ENCODE measurements at places on chromosomes 7 and 10.

GRCh38 chr10:30038781-30039536 lies 20.4 kb downstream of the JCAD start:
- DNase-seq = no peak

GRCh38 chr7:50283731-50284130 lies 20.8 kb upstream of the IKZF1 start:
- no peak for DNase-seq

- no peak for DNase-seq
Measured at GRCh38 chr10:49738616-49739360, 23.3 kb downstream of the OGDHL start.

DNA sequence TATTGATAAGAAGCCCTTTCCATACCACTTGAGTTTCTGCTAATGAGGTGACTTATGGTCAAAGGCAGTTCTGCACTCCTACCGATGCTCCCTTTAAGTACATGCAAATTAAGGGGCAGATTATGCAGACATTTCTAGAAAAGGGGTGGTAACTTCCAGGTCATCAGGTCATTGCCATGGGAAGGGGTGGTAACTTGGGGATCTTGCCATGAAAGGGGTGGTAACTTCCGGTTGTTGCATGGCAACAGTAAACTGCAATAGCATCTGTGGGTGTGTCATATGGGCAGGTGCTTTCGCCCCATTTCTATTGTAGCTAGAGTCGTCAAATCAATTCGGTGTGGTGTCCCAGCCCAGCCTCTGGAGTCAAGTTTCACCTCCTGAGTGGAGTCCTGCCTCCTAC lies 150.9 kb downstream of the UBE2H start:
- DNase-seq = no peak

DNA sequence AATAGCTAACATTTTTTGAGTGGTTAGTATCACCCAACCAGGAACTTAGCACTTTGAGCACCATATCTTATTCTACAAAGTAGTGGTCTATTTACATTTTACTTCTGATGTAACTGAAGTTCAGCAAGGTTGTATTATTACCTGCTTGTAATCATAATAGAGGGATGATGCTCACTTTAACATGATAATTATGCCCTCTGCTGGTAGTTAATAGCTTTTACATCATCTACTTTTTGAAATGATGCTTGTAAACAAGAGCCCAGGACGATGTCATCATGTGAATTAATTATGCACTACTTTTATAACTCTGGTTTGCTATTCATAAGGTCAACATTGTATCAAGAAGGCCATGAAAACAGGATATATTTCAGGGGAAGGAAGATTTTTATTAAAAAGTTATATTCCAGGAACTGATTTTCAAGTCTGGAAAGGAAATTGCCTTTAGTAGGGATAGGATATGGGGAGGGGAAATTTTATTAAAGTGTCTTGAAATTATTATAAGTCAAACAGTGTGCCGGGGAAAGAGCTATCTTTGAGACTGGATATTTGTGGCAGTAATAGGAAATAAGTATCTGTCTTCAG lies 80.3 kb upstream of the SCIN start:
- no peak for DNase-seq

- DNase-seq = no peak
Measured at GRCh38 chr7:96789914-96790313, 80.3 kb upstream of the SEM1 start.

DNA sequence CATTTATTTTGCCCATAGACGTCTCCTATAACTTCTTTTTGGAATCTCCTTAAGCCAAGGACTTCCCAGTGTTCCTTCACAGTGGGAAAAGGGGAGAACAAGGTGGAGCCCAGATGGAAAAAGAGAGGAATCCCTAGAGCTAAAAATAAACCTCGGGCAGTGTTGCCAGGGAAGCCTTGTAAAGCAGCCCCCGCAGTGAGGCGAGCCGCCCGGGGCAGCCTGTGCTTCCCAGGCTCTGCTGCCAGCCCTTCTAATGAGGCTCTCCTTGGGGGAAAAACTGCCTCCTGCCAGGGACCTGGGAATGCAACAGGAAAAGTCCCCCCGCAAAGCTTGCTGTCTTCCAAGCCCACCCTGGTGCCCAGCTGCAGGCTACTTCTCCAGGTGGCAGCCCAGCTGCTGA lies 71.7 kb downstream of the SH3PXD2A start:
- no peak for DNase-seq

DNA sequence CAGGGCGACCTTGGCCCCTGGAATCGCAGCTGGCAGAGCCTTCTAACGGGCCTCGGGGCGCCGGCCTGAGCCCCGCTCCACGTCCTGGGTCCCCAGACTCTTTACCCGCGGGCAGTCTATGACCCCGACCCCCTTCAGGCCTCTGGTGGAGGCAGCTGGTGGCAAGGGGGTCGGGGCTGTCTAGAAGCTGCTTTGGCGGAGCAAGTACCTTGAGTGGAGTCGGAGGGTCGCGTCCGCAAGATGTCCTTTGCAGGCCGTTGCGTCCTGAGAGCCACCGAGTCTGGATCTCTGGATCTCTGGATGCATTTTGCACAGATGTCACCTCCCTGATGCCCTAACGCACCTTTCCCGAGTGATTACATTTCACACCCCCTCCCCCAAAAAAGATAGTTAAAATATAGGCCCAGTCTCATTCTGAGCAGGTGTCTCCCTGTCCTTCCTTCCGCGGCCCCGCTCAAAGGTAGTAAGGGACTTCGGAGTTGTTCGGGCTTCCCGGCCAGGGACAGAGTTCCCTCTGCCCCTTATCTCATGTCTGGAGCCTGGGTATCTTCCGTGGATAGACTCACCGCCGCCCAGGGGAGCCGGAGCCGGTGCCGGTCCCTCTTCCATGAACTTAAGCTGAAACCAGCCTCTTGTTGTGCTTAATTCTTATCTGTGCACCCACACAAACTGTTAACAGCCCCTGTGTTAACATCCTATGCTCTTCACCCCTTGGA lies 457 bp downstream of the ACADSB start:
- no peak for DNase-seq

- peak; percentile 23 for DNase-seq
Measured at GRCh38 chr10:43846187-43846680, 197.6 kb upstream of the ZNF32 start.

Data from T-helper 17 cell (primary cell).